ENCODE measurements at places on chromosomes 12 and 14.
A peak's percentile ranks its signal among the peaks of the same experiment; 100 is the strongest.

DNA sequence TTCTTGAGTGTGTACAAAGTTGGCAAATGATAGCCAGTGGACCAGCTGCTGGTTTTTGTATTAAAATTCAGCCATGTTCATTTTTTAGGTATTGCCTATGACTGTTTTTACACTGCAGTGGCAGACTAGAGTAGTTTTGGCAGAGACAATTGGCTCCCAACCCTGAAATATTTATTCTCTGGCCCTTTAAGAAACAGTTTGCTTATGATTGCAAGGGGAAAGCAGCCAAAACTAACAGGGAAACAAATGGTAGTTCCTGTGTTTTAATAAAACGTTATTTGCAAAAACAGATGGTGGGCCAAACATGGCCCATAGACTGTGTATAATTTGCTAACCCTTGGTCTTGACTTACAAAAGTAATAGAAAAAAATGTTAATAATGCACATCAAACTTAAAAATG, 110.2 kb downstream of the ALX1 start:
- H3K27ac ChIP-seq = no peak overlapping the region
- H3K4me1 ChIP-seq = no peaks in the 10 kb centered on the region
- H3K27me3 ChIP-seq = no peaks in the 10 kb centered on the region
- no peak for DNase-seq

GRCh38 chr14:24231263-24232120, 675 bp downstream of the NEDD8 start:
- peak; percentile 64 for DNase-seq
- H3K27ac ChIP-seq = peak overlapping the region; percentile 88
- H3K4me1 ChIP-seq = peaks cover 30% of the 10 kb centered on the region

DNA sequence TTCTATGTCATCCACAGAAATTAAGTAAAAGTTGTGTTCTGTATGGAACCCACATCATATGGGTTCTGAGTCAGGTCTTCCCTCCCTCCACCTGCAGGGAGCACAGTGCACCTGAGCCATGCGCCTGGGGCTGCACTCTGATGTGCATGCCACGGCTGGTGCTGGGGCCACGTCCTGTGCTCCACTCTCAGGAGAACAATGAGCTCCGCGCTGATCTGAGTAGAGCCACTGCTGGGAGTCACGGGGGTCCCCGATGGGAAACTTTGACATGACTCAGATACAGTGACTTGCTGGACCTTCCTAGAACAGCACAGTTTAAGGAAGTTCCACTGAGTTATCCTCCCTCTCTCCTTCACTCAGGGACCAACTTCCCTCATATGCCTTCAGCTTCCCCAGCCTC, 683.4 kb downstream of the TMEM121 start:
- no peak overlapping the region for H3K4me3 ChIP-seq
- no peak for DNase-seq
- H3K27ac ChIP-seq = no peak overlapping the region

DNA sequence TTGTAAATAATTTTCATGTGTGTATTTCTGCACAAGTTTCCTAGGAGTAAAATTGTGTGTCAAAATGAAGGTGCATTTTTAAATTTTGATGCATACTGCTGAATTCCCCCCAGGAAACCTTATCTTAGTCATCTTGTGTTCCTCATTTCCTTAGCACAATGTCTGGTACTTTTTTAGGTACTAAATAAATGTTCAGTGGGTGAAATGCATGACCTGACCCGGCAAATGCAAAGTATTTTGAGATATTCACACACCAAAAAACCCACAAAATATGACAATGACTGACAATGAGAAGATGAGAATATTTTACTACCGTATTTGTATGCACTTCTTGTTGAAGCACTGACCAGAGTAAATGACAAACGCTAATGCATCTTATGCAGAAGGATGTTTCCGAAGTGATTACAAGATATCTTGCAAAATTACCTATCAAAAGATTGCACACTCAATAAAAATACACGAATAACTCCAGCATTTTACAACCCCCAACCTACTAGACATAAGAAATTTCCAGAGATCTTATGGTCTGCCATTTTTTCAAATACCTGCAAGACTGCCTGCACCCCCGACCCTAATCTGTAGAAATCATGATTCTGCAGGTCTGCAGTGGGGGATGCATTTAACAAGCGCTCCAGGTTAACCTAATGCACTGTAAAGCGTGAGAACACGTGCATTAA, 895 bp upstream of the PRKAB1 start:
- H3K27ac ChIP-seq = no peak overlapping the region
- H3K4me1 ChIP-seq = peaks cover 31% of the 10 kb centered on the region
- peak overlapping the region; percentile 86 for H3K4me3 ChIP-seq
- no peaks in the 10 kb centered on the region for H3K27me3 ChIP-seq
- no peak for DNase-seq

DNA sequence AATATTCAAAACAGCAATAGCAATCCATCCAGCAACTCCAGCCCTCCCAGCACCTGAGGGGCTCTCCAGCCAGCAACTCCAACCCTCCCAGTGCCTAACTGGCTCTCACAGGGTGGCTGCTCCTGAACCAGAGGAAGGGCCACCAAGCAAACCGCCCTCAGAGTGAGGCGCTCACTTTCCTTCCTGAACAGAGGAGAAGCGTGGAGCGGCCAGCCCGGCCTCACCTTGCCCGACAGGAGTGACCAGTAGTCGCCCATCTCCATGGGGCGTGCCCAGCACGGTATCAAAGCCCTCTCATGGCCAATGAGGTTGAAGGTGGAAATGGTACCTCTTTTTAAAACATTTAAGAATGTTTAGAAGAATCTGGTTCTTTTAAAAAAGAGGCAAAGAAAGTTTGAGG, 27.4 kb downstream of the CDC42BPB start:
- H3K4me1 ChIP-seq = peaks cover 26% of the 10 kb centered on the region
- H3K4me3 ChIP-seq = no peak overlapping the region
- DNase-seq = no peak
- no peaks in the 10 kb centered on the region for H3K36me3 ChIP-seq

- no peaks in the 10 kb centered on the region for H3K36me3 ChIP-seq
- no peaks in the 10 kb centered on the region for H3K4me1 ChIP-seq
- H3K27ac ChIP-seq = no peak overlapping the region
- no peak overlapping the region for H3K4me3 ChIP-seq
- H3K27me3 ChIP-seq = no peaks in the 10 kb centered on the region
These were observed 248.1 kb downstream of the DPY19L2 start for GRCh38 chr12:63420206-63420644.

DNA sequence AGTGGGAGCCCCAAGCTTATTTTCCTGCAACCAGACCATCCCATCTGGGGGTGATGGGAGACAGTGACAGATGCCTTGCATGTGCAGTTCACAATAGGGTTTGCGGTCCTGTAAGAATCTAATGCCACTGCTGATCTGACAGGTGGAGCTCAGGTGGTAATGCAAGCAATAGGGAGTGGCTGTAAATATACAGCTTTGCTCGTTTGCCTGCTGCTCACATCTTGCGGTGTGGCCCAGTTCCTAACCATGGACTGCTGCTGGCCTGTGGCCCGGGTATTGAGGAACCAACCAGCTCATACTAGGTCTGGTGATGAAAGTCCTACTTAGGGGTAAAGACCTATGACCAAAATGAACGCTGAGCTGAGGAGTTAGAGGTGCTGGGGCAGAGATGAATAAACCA, 36.1 kb upstream of the CCDC88C start:
- peaks cover 29% of the 10 kb centered on the region for H3K36me3 ChIP-seq
- no peak for DNase-seq
- H3K27me3 ChIP-seq = no peaks in the 10 kb centered on the region
- no peak overlapping the region for H3K4me3 ChIP-seq

DNA sequence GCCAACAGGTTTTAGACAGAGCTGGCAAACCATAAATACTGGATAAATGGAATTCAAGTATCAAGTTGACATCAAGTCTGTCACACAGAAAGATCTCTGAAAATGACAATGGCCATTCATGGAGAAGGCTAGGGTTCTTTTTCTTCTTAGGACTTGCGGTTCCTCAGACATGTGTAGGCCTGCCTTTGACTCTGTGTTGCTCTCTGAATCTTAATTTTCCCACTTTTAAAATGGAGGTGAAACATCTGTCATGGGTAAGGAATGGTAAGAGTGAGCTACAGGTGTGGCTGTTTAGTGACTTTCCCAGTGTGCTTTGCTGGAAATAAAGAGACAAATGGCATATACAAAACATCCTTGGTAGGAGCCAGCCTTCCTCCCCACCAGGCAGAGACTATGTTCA, 79.2 kb downstream of the PTCSC3 start:
- no peak overlapping the region for H3K4me3 ChIP-seq
- no peaks in the 10 kb centered on the region for H3K4me1 ChIP-seq
- no peak overlapping the region for H3K27ac ChIP-seq
- no peak for DNase-seq
- no peaks in the 10 kb centered on the region for H3K27me3 ChIP-seq

GRCh38 chr12:54588110-54588889, at the start of gene PPP1R1A:
TSS of gene PPP1R1A (minus strand) at chr12:54588659. CDS start at chr12:54588488, 171 bp downstream.
- H3K36me3 ChIP-seq = no peaks in the 10 kb centered on the region
- H3K27me3 ChIP-seq = no peaks in the 10 kb centered on the region
- H3K4me1 ChIP-seq = no peaks in the 10 kb centered on the region

DNA sequence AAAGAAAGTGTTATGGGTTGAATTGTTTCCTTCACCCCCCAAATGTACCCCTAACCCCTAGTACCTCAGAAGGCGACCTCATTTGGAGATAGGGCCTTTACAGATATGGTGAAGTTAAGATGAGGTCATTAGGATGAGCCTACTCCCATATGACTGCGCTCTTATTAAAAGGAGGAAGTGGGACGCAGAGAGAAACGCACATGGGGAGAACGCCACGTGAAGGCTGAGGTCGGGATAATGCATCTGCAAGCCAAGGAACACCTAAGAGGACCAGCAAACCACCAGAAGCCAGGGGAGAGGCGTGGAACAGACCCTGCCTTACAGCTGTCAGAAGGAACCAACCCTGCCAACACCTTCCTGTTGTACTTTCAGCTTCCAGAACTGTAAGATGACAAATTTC, 1.7 kb upstream of the NRIP2 start:
- DNase-seq = no peak
- H3K4me3 ChIP-seq = no peak overlapping the region
- no peak overlapping the region for H3K27ac ChIP-seq
- H3K27me3 ChIP-seq = no peaks in the 10 kb centered on the region

DNA sequence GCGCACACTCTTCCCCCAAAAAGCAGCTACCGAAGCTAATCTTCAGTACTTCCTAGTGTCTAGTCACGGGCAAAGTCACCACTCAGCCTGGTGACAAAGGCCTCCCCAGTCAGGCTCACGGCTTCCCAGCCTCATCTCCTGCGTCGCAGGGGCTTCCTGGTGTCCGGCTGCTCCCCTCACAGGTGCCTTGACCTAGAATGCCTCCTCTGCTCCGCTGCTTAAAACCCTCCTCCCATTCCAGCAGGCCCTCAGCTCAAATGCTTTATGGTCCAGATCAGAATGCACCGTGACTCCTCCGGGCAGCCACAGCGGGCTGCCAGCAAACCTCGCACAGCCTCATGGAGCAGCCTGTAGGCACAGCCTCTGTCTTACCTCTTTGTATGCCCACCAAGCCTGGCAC, 53.1 kb downstream of the PRIMA1 start:
- no peak overlapping the region for H3K4me3 ChIP-seq
- H3K27ac ChIP-seq = no peak overlapping the region
- H3K4me1 ChIP-seq = no peaks in the 10 kb centered on the region
- no peaks in the 10 kb centered on the region for H3K27me3 ChIP-seq

DNA sequence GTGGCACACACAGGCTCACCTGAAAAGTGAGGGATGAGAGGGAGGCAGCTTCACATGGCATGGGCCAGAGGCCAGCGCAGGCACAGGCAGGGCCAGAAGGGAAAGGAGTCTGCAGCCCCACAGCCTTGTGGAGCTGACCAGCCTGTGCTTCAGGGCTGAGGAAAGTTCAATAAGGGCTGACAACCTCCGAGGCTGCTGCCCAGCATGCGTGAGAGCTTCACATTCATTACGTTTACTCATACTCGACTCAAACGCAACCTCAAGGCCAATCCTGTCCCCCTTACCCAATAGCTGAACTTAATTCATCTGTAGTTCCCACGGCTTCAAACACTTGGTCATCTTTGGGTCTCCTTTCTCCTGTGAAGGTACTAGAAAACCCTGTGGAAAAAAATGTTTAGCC, 4.8 kb downstream of the MMAB start:
- DNase-seq = no peak
- H3K4me1 ChIP-seq = no peaks in the 10 kb centered on the region
- H3K4me3 ChIP-seq = no peak overlapping the region
- H3K27me3 ChIP-seq = no peaks in the 10 kb centered on the region

GRCh38 chr12:130581782-130582181, 134.3 kb downstream of the RIMBP2 start:
- H3K36me3 ChIP-seq = no peaks in the 10 kb centered on the region
- DNase-seq = no peak
- no peaks in the 10 kb centered on the region for H3K4me1 ChIP-seq
- H3K27ac ChIP-seq = no peak overlapping the region

GRCh38 chr12:79360286-79360685, 330.5 kb downstream of the PAWR start:
- no peaks in the 10 kb centered on the region for H3K27me3 ChIP-seq
- H3K4me3 ChIP-seq = no peak overlapping the region
- no peak overlapping the region for H3K27ac ChIP-seq
- H3K36me3 ChIP-seq = no peaks in the 10 kb centered on the region

GRCh38 chr12:13580206-13580605, 383.7 kb downstream of the EMP1 start:
- H3K4me1 ChIP-seq = no peaks in the 10 kb centered on the region
- H3K27me3 ChIP-seq = no peaks in the 10 kb centered on the region
- no peak overlapping the region for H3K27ac ChIP-seq
- no peak for DNase-seq
- no peak overlapping the region for H3K4me3 ChIP-seq

GRCh38 chr14:58607131-58607951, 30.4 kb upstream of the DACT1 start:
- no peak overlapping the region for H3K27ac ChIP-seq
- H3K4me1 ChIP-seq = no peaks in the 10 kb centered on the region
- no peaks in the 10 kb centered on the region for H3K27me3 ChIP-seq

GRCh38 chr12:132053338-132054330, 90.5 kb downstream of the DDX51 start:
- peaks cover 56% of the 10 kb centered on the region for H3K36me3 ChIP-seq
- no peaks in the 10 kb centered on the region for H3K27me3 ChIP-seq
- no peak for DNase-seq
- H3K4me1 ChIP-seq = no peaks in the 10 kb centered on the region
- no peak overlapping the region for H3K27ac ChIP-seq

DNA sequence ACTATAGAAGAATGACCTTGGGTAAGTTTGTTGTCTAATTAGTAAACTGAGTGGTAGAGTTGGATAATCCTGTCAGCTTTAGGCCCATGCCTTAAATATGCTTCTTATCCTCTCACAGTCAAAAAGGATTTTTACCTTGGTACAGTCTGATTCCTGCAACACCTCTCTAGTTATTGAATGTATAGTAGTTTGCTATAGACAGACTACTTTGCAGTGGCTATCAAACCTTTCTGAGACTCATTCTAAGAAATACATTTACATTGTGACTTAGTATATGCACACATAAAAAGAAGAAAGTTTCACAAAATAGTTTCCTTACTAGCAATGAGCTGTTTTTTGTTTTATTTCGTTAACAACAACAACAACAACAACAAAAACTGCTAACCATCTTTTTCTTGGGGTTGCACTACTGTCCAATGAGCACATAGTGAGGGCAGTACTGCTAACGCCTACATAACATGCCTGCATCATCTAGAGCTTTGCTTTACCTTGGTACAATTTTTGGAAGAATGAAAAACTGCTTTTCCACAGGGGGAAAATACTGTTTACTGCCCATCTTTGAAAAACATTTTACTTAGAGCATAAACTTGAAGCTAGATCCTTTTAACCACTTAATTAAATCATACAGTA, 28.5 kb downstream of the WNK1 start:
- DNase-seq = no peak
- no peaks in the 10 kb centered on the region for H3K27me3 ChIP-seq
- peaks cover 73% of the 10 kb centered on the region for H3K4me1 ChIP-seq
- H3K36me3 ChIP-seq = no peaks in the 10 kb centered on the region
- no peak overlapping the region for H3K4me3 ChIP-seq

Data from tibial artery (tissue), 4 donors.